ENCODE measurements at places on chromosomes 1 and 21. TPM values are rescaled to one million over a fixed set of nuclear protein-coding genes. Genes with fewer than 3 reads are reported as not detected.

The NUDT4B gene
- 3.9 TPM for polyA plus RNA-seq

The ATG4C gene
- polyA plus RNA-seq = 17.8 TPM

The VAV3 gene
- polyA plus RNA-seq = 149 TPM

The DISC1 gene
- 5.5 TPM for polyA plus RNA-seq

The FCER1A gene
- 0.47 TPM for polyA plus RNA-seq

The RGSL1 gene
- 0.03 TPM for polyA plus RNA-seq

The POU3F1 gene
- 0.71 TPM for polyA plus RNA-seq

The IVL gene
- polyA plus RNA-seq = 0.36 TPM

The FAM72A gene
- 6.6 TPM for polyA plus RNA-seq

The TDRD10 gene
- 1.7 TPM for polyA plus RNA-seq

The RNF186 gene
- 0.36 TPM for polyA plus RNA-seq

Measured in renal pelvis (tissue), 12 donors.